ENCODE measurements at places on chromosomes 5 and 9.

DNA sequence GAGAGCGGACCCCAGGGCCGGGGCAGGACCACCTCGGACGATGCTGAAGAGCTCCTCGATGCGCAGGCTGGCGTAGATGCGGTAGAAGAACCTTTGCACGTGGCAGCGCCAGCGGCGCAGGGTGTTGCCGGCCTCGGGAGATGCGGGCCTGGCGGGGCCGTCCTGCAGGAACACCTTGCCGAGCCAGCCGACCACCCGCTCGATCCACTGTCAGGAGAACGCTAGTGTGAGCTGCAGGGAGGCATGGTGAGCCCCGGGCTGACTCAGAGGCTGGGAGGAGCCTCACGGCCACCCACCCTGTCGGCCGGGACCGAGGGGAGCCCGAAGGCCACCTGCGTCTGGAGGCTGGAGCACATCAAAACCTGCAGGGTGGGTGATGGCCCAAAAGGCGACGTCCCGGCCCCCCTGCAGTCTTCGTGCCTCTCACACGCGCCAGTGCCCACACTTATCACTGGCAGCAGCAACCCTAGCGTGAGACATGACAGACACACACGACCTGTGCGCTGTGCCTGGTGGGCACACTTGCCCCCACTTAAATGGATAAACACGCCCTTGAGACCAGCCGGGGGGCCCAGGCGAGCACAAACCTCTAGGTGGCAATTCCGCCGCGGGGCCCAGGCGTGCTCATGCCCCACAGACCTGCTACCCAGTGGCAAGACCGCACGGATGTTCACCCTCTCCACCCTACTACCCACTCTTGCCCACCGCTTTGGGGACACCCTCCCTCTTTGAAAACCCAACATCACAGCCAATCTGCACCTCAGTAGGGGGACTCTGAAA lies 3.3 kb downstream of the ANAPC2 start:
- no peak for DNase-seq

DNA sequence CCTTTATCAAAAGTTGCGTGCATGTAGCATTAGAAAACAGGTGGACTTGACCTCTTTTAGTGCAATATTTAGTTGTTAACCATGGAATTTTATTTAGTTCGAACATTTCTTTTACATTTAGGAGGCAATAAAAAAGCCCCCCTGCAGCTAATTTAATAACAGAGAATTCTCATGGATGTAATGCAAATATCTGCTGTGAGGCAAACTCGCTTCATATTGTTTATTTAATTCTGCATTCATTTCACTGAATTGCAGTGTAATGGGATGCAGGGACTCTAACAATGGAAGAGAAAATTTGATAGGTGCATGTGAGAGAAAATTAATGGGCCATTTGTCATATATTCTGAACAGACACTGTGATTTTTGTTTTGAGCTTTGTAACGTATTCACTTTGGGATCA lies 205.1 kb upstream of the CHD1 start:
- no peak for DNase-seq

GRCh38 chr5:136242136-136242535 lies 49.2 kb upstream of the SMIM32 start:
- no peak for DNase-seq

DNA sequence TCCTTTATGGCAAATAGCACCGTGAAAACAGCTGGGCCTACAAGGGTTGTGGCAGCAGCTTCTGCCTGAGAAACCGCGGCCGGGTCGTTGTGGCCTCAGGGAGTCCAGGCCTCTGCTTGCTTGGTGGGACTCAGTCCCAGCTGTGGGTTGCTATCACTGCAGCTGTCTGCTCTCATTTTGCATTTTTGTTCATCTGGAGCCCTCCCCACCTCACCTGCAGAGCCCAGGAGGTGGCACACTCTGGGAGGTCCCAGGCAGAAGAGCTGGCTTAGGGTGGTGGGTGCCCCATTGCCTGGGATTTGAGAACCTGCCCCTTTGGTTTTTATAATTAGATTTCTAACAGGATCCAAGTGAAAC lies 138.4 kb downstream of the GADD45G start:
- no peak for DNase-seq

GRCh38 chr9:123107639-123108285 lies 74.3 kb downstream of the GPR21 start:
- DNase-seq = peak; percentile 32

DNA sequence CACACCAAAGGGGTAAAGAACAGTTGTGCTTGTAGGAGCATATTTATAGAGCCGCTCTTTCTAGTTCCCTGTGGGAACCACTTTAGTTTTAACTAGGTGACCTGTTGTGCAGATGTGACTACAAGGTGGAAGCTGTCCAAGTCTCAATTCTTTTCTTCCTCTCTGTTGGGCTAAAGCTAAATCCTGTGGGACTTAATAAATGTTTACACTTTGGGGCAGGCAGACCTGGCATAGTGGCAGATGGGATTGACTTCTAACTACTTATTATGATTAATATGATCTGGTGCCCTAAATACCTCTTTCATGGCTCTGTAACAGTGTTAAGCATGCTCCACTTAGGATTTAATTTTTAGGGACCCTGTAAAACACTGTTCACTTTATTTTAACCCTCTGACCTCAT lies 265.3 kb downstream of the KCTD16 start:
- no peak for DNase-seq

DNA sequence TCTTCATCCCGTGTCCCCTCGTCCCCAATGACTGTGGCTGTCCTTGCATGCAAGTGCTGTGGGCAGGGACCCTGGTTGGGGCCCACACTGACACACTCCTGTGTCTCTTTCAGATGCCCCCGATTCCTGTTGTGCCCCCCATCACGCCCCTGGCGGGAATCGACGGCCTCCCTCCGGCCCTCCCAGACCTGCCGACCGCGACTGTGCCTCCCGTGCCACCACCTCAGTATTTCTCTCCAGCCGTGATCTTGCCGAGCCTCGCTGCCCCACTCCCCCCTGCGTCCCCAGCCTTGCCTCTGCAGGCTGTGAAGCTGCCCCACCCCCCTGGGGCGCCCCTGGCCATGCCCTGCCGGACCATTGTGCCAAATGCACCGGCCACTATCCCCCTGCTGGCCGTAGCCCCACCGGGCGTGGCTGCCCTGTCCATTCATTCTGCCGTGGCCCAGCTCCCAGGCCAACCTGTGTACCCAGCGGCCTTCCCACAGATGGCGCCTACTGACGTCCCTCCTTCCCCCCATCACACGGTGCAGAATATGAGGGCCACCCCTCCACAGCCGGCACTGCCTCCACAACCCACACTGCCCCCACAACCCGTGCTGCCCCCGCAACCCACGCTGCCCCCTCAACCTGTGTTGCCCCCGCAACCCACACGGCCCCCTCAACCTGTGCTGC lies 75.0 kb downstream of the WNK2 start:
- DNase-seq = no peak

DNA sequence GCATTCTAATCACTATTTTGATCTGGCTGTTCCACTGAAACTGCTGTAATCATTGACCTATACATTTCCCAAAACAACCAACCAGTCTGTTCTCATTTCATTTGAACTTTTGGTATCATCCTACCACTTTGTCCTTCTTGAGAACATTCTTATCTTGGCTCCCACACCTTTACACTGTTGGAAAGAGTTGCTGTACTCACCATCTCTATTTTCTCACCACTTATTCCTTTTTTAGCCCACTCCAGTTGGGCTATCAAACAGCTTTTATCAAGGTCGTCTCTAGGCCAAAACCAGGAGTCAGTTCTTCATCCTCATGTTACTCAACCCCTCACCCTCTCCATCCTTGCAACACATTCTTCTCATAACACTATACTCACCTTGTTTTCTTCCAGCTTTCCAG lies 170.1 kb downstream of the KDM4C start:
- DNase-seq = no peak

DNA sequence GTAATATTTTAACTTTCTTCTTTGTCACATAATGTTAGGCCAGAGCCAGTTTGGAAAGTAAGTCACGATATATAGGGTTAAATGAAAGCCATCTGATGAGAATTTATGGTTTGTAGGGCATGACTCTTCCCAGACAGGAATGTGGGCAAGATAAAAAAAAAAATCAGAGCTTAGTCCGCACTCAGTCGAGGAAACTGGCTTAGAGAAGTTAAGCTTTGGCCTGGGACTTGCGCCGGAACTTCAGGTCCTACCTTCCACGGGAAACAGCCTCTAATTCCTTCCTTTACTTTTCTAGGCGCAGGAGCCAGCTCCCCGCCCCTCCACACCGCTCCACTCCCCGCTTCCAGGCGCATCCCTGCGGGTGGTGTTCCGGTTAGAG lies 475 bp downstream of the DDX31 start:
- DNase-seq = peak; percentile 91

GRCh38 chr5:83321483-83322055 lies 150.0 kb upstream of the VCAN start:
- DNase-seq = no peak

- DNase-seq = no peak
Measured at GRCh38 chr5:72464071-72464470, 43.1 kb downstream of the ZNF366 start.

DNA sequence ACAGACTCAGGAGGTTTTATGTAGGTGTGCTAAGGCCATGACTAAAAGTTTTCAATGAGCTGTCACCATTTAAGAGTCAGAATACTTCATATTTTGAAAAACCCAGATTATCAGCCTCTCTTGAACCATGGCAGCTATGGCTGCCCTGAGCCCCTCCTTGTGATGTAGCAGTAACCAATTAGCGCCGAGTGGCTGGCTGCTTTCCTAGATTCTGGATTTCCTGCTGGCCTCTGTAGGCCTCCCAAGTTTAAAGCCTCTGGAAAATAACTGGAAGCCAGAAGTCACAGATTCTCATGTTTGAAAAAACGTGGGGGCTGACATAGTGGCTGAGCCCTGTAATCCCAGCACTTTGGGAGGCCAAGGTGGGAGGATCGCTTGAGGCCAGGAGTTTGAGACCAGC lies 25.5 kb downstream of the DAB2IP start:
- no peak for DNase-seq

DNA sequence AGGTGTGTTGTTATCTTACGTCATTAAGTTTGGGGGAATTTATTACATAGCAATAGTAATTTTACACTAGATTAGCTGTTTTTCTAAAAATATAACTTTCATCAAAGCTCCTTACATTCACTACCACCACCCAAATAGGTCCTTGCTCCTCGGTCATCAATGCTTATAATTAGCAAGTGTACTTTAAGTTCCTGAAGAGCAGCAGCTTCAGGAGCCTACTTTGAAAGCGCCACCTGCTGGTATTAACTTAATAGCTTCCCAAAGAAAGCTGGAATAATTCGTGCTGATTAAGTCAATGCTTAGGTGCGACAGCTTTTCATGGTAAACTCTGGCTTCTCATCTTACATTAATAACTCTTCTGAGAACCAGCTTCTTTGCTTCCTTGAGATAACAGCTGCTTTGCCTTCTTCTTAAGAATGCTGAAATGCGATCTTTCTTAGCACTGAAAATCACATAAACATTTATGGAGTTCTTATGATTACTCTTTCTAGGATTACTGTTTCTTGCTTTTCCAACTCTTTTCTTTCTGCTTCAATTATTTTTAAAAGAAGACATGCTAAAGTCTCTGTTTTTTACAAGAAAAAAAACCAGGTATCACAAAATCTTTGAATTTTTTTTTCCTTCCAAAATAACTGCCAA lies 10.0 kb upstream of the C5 start:
- DNase-seq = peak; percentile 75

DNA sequence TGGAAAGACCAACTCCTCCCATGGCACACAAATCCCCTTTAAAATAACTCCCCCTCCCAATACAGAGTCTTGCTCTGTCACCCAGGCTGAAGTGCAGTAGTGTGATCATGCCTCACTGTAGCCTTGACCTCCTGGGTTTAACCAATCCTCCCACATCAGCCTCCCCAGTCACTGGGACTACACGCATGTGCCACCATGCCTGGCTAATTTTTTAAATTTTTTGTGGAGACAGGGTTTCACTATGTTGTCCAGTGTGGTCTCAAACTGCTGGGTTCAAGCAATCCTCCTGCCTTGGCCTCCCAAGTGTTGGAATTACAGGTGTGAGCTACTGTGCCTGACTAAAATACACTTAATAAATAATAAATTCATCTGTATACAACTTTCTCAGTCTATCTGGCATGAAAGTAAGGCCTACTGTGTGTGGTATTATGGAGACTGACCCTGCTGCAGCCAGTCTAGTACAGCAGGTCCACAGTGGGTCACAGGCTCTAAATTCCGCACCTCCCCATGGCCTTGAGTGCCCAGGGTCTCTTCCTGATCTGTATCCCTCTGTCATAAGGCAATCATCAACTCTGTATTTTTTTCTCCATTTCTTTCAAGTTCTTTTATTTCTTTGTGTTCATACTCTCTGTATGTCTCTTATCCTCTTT lies 169.4 kb downstream of the MAPKAP1 start:
- DNase-seq = no peak

DNA sequence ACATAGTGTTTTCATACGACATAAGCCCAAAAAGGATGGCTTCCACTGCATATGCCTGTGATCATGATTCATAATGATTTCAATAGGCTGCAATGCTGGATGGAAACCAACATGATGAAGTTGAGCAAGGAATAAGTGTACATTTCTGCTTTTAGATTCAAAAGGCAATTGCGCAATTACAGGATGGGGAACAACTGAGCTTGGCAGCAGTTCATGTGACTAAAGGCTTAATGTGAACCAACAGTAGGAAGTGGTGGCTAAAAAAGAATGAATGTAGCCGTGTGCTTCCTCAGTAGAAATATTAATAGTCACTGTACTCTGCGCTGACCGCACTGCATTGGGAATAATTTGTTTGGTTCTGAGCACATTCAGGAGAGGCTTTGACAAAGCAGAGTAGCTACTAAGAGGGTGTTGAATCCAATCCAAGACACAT lies 51.2 kb downstream of the SLC1A3 start:
- DNase-seq = no peak

DNA sequence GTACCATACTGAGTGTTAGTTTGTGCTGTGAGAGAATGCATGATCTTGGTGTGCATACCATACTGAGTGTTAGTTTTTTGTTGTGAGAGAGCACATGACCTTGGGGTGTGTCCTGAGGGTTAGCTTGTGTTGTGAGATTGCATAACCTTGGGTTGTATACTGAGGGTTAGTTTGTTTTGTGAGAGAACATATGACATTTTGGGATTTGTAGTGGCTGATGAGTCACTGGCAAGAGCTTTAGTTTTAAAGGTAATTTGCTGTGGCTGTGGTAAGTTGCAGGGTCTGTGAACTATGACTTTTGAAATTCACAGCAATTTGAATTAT lies 1068.3 kb upstream of the EDIL3 start:
- DNase-seq = no peak

DNA sequence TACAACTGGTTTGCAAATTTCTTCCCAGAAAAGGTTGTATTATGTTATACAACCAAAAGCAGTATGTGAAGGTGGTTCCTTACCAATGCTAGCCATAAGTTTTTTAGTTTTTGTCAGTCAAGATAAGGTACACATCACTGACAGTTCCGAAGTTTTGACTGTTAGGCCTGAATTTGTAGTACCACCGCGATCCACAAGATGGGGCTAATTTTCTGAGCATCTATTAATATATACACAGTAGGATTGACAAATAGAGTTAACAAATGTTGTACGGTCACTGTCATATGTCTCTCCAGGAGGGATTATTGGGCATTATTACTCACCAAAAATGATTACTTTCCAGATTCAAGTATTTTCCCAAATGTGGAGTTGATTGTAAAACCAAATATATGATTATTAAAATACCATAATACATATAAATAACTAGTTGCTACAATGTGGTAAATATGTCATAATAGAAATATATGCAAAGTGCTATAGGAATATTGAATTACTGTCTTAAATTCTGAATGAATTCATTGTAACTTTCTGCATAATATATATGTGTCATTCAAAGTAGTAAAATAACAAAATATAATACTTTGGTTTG lies 28.4 kb upstream of the LRRC19 start:
- DNase-seq = peak; percentile 38

GRCh38 chr9:16545639-16546038 lies 324.8 kb downstream of the BNC2 start:
- DNase-seq = no peak

- DNase-seq = no peak
Measured at GRCh38 chr9:134484479-134484878, 157.1 kb upstream of the COL5A1 start.

All from mesendoderm (in vitro differentiated cells).